ENCODE measurements at places on chromosomes 6 and 20. TPM values are rescaled to one million over a fixed set of nuclear protein-coding genes. Genes with fewer than 3 reads are reported as not detected.

DNA sequence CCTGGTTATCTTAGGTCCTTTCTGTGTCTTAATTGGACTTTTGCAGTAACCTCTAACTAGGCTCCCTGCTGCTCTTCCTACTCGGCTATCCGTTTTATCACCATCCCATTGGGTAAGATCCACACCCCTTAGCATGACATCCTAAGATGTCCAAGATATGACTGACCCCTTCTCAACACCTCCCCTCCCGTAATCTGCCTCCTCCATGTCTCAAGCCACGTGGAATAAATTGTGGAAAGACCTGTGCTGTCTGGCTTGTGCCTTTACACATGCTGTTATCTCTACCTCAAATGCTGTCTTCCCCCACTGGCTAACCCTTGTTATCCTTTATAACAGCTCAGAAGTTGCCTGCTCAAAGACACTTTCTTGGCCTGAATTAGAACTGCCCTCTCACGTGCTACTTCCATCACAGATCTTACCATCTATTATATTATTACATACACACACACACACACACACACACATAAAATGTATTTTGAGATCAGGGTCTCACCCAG, 26.5 kb downstream of the EIF2S2 start:
- no peak for DNase-seq

GRCh38 chr20:48398506-48399449, 429.0 kb downstream of the PREX1 start:
- DNase-seq = no peak

DNA sequence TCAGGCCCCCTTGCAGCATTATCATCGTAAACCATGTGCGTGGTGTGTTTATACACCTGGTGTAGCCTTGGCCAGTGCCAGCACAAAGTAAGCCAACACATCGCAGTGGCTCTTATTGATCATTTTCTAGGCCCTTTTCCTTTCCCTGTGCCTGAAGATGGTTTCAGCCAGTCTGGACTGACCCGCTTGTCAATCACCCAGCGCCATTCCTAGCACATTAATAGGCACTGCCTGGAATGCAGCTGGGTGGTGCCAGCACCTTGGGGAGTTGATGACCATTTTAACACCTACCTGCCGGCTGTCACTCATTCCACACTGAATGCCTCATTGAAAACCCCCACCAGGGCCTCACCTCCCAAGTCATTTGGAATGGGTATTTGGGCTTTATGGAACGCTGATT, 4.9 kb upstream of the UQCC2 start:
- DNase-seq = no peak

GSTA3 gene
- total RNA-seq = not detected

GPR6 gene
- not detected for total RNA-seq
